ENCODE measurements at places on chromosomes 16 and 17.

DNA sequence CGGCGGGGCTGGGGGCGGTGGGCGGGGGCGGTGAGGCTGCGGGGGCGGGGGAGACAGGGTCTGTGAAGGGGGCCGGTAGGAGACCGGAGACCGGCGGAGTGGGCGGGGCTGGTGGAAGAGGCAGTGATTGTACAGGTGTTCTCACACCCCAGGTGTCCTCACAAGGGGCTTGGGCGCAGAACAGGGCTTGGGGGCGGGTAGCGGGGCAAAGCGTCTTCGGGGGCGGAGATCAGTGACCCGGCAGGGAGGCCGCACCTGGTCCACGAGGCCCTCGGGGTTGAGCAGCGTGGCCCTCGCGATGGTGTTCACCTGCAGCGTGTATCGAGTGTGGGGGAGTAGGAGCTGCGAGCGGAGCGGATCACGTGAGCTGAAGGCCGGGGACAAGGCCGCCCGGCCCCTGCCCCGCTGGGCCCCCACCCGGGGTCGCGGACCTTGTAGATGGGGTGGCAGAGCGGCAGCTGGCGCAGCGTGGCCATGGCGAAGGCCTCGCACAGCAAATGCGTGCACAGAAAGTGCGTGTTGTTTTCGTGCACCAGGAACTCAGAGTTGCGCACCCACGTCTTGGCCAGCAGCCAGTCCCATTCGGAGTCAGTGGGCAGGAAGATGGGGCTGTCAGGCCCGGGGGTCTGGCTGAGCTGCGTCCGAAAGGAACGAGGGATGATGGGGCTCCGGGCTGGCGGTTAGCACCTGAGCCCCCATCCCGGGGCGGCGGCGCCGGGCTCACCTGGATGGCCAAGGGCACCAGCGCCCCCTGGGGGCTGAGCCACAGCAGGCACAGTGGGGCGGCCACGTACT is 8.5 kb downstream of the ALOXE3 start:
- peak; percentile 85 for DNase-seq

GRCh38 chr17:18109935-18110485 is 1.5 kb downstream of the MYO15A start:
- DNase-seq, result no peak

DNA sequence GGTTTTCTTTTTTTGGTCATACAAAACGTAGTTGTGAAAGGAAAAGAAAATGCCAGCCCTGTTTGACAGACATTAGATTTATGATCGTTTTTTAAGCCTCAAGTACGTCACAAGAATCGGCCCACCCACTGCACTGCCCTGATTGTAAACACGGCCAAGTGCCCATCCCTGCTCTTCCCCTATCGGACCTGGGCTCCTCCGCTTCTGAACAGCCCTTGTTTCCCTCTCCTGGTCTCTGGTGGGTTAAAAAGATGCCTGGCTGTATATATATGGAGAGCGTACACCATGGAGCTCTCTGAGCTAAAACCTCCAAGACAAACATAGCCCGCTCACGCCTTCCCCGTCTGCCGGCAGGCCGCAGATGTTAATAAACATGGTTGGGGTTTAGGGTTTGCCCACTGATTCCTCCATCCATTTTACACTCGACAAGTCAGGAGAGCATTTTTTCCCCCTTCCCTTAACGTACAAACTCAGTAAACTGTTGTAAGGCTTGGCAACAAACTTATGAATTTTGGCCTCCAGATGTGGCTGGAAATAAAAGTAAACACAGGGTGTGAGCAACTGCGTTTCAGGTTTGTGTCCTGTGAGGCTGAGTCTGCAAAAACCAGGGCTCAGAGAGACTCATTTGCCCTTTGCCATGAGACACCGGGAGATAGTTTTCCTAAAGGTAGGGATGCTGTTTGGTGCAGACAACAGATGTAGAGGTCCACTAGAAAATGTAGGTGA is 325.9 kb downstream of the SOX9 start:
- no peak for DNase-seq

GRCh38 chr17:33967608-33968349 is 287.3 kb upstream of the CCL2 start:
- no peak for DNase-seq

- DNase-seq, result no peak
Measured at GRCh38 chr16:4392382-4393239, 21.0 kb downstream of the VASN start.

DNA sequence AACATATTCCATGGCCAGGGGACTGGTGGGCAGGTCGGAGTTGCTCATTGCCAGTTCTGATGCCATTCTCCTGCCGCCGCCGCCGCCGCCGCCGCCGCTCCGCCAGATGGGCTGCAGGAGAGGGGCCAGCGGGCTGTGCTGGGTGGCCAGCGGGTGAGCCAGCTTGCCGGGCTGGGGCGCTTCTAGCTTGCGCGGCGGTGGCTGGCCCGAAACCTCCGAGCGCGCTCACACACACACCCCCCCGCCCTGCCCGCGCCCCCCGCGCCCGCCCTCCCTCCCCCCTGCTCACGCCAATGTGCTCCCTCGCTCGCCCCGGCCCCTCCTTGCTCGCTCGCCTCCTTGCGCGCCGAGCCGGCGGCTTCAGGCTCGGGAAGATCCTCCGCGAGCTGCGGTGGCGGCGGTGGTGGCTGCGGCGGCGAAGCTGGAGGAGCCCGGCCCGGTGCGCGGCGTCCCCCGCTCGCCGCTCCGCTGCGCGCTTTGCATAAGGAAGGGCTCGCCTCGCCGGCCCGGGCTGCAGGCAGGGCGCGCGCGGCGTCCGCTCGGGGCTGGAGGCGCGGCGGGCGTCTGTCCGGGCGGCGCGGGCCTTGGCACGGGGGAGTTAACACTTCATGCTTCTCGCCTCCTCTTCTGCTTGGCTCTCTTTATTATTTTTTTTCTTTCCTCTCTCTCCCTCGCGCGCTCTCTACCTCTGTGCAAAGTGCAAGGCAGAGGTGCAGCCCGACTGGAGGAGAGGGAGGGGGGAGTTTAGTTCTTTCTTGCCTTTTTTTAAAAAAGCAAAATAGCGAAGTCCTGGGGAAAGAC is 500 bp downstream of the MAF start:
- DNase-seq, result no peak

- DNase-seq, result no peak
Measured at GRCh38 chr17:79224476-79224875, 149.9 kb downstream of the ENGASE start.

DNA sequence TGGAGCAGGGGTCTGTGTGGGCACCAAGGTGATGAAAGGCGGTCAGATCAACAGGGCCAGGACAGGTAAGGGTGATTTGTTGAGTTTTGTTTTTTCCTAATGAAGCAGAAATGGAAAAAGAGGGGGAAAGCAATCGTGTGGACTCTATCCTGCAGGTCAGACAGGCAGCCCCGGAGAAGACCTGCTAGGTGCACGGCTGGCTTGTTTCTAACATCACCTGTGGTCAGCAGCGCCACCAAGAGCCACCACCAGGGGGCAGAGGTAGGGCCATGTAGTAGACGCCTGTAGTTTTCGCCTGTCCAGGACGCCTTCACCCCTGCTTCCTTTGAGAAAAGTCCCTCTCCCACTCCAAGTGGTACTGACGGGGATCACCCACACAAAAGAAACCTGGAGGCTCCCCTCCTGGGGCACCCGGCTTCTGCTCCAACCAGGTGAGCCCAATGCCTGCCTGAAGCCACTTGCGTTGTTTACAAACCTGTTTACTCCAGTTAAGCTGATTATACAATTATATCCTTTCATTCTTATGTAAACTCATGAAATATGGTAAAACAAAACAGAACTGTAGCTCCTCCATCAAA is 54.2 kb upstream of the SEC14L1 start:
- DNase-seq, result peak; percentile 68

All from activated naive CD4-positive, alpha-beta T cell (primary cell).